Stimulated activated CD8-positive, alpha-beta memory T cell treated with anti-CD3 and anti-CD28 coated beads, Interleukin-12 subunit alpha, Interleukin-12 subunit beta, amount 100 ng/mL, for 1 hour (primary cell): ENCODE measurements at places on chromosomes 12 and 14.

DNA sequence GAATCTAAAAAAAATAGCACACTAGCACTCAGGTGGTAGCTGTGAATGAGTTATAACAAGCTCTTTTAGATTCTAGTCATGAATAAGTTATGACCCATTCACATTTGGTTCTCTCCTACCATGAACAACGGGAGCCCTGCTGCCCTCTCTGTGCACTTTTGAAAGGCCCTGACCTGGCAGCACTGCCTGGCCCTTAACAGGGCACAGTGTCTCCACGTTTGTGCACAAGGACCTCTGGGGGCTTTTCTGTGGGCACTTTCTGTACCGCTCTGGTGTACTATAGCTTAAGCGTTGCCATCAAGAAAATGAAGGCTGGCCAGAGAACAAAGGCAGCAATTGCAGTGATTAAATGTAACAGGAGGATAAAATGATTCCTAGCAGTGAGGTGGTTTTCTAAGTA lies 21.2 kb downstream of the CCDC92 start:
- DNase-seq, result no peak

- no peak for DNase-seq
These were observed 2.8 kb downstream of the FGD6 start for GRCh38 chr12:95214466-95214865.

- no peak for DNase-seq
These were observed 184.8 kb downstream of the PIK3C2G start for GRCh38 chr12:18446061-18446644.

DNA sequence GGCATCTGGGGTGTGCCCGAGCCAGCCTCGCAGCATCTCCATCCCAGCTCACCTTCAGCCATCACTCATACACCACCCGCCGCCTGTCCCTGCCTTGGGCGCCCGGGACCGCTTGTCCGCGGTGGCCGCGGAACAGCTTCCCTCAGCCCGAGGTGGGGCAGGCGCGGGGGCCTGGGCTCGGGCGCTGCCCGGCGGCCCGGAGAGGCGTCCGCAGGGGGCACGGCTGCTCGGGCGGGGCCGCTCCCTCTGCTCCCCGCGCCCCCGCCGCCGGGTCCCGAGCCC lies 430 bp downstream of the SLC41A2 start:
- peak; percentile 21 for DNase-seq

GRCh38 chr14:60090864-60091519 lies 731 bp upstream of the PCNX4 start:
- DNase-seq, result no peak

- DNase-seq, result peak; percentile 2
These were observed 101.0 kb upstream of the GZMB start for GRCh38 chr14:24734917-24735500.

DNA sequence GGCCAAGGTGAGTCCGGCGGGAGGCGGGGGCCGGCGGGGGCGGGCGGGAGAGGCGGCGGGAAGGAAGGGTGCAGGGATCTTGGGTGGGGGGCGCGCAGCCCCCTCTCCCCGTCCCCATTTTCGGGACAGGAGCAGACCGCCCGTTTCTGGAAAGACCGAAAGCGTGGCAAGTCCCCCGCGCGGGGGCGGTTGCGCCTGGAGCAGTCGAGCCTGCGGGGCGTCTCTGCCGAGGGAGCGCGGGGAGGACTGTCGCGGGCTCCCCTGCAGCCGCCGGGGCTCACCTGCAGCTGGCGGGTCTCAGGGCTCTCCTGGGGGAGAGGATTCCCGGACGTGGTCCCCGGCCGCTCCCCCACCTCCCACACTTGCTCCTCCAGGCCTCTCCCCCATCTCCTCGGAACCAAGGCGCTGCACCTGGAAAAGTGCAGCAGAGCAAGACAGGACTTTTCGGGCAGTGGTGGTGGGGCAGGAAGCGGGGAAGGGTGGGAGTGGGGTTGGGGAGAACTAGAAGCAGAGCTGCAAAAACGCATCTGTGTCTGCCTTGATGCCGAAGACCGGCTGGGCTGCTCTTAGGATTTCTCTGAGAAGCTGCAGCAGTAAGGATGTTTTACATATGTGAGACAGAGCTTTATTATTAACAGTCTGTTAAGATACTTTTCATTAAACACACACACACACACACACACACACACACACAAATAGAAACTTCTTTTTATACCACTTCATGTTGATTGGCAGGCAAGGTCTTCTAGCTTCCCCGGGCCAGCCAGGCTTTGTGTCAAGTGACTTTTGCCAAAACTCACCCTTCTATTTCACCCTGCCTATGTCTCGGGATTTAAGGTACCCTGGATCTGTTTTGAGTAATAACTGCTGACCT lies 677 bp downstream of the C12orf75 start:
- DNase-seq, result peak; percentile 13

GRCh38 chr14:89540009-89540829 lies 123.2 kb upstream of the FOXN3 start:
- DNase-seq, result no peak

- no peak for DNase-seq
These were observed 39.4 kb upstream of the BICDL1 start for GRCh38 chr12:119949594-119949993.

DNA sequence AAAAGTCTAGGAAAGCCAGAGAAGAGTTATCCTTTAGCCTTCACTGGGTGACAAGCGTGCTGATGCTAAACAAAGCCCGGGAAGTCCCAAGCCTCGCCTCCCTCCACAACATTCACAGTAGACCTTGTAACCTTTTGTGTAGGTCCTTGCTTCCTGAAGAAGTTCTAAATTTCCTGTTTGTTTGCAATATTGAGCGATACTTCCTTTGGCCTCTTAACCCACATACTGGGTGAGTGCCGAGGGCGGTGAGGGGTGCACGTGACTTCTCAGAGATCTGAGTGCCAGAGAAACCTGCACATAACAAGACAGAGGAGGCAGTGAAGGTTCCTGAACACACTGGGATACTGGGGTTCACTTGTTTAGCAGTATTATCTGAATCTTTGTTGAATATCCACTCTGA lies 134.3 kb downstream of the PLXNC1 start:
- DNase-seq, result no peak

- DNase-seq, result no peak
These were observed 9.5 kb downstream of the VASH1 start for GRCh38 chr14:76770521-76771436.

DNA sequence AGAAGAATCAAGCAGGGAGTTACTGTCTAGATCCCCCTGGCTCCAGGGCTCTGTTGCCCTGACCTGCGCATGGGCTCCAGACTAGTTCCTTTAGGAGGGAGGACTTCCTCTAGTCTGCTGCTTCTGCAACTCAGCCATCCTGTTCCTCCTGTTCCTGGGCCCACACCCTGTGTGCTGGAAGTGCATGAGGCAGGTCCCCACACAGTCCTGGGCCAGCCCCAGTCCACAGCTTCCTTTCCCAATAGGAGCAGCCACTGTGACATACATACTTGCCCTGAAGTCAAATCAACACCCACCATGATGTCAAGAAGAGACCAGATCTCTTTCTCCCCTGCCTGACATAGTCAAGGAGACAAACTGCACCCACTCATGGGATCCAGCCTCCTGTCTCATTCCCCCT lies 1.3 kb downstream of the SDR9C7 start:
- no peak for DNase-seq

DNA sequence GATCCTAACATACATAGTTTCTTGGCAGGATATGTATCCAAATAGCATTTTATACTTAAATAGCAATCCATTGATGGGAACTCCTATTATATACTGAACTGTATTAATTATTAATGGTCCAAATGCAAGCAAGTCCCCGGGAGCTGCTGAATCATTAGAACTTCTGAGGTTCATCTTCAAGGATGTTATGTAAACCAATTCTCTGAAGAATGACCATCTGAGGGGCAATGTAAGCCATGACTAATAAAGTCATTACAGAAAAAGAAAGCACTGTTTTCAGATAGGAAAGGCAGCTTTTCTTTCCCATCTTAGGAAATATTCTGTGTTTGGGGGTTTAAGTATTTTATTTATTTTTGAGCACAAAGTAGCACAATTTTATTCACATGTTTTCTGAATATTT lies 166.1 kb upstream of the SLC16A7 start:
- DNase-seq, result no peak

- DNase-seq, result no peak
These were observed 48.2 kb upstream of the DLK1 start for GRCh38 chr14:100678469-100678828.

GRCh38 chr14:62077676-62078261 lies 315.5 kb downstream of the SNAPC1 start:
- DNase-seq, result no peak

GRCh38 chr14:95901054-95901453 lies 24.4 kb downstream of the TUNAR start:
- DNase-seq, result no peak
